NCI-H1092 (cell line): ENCODE measurements at places on chromosomes 5 and 9.
A peak's percentile ranks its signal among the peaks of the same experiment; 100 is the strongest.

DNA sequence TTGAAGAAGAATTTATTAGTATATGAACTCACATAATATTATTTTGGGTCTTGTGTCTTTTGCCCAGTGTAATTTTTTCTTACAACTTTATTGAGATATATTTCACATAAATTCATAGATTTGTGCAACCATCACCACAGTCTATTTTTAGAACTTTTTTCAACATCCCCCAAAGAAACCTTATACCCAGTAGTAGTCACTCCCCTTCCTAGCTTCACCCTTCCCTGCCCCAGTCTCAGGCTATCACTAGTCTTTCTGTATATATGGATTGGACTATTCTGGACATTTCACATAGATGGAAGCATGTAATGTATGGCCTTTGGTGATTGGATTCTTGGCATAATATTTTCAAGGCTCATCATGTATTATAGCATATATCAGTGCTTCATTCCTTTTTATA is 67.8 kb downstream of the MAN2A1 start:
- DNase-seq: no peak

DNA sequence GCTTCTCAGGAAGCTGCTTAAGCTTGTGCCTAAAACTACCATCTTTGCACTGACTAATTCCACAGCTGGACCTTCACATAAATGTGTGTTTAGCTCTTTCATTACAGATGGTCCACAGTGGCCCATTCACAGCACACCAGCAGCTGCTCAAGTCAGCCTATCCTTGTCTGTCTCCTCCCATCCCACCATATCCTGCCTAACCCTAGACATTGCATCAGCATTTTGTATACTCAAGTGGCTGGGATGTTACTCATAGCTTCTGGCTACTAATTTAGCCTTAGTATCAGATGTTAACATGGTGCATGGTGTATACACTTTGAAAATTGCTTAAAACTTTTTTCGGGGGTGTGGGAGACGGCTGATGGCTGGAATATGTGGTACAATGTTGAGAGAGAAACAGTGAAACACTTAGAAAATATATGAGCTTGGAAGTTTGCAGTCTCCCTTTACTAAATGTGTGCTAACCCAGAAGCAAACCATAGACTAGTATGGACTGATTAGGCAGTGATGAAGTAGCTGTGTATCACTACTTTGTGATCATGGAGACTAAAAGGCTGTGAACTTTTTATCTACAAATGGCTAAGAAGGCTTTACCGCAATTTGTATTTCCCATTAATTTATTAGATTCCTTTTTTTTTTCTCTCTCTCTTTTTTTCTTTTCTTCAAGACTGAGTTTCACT is 83.1 kb downstream of the JMY start:
- no peak for DNase-seq

DNA sequence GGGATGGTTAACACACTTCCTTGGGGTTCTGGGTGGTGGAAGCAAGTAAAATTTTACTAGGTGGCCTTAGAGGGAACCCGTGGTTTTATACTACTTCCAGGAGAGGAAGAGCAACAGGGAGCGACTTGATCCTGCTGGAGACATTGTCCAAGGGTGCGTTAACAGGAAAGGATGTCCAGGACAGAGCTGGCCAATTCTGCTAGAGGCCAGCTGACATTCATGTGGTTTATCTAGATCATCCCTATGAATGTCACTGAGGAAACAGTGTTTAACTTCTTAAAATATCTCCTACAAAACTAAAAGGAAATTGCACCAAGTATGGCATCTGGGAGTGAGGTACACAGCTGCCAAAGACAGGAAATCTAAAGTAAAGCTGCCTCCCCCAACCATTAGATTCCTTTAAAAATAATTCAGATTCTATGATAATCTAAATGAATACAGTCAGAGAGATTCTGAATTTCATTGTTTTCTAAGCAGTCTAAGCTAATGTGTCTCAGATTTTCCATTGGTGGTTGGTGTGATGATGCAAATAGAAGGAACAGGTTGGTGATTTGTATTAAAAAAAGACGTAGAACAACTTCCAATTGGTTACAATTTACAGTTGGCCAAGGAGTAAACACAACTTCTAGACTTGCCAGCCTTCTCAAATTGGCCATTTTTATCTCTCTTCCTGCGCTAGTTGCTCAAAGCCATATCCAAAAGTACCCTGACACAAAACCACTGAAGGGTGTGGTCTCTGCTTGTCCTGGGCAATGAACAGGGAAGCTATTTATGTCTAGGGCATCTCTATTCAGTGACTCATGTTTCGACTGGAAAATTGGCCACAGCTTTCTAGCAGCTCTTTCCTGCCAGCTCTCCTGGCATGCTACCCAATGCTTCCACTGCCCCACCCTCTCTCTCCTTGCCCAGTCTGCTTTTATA is 574.7 kb upstream of the MEF2C start:
- DNase-seq: peak; percentile 29

GRCh38 chr9:114908104-114908622 is 22.2 kb downstream of the TNFSF8 start:
- peak; percentile 73 for DNase-seq

- no peak for DNase-seq
These were observed 715.2 kb upstream of the DMAC1 start for GRCh38 chr9:8514760-8515159.

- DNase-seq: no peak
These were observed 200.5 kb downstream of the ARHGEF28 start for GRCh38 chr5:73826301-73827105.

- DNase-seq: peak; percentile 16
These were observed 88.1 kb downstream of the PCSK1 start for GRCh38 chr5:96344678-96345577.

GRCh38 chr9:128226412-128226801 is 23.2 kb downstream of the DNM1 start:
- no peak for DNase-seq

- DNase-seq: no peak
These were observed 492.6 kb downstream of the CTNND2 start for GRCh38 chr5:11411621-11412020.

DNA sequence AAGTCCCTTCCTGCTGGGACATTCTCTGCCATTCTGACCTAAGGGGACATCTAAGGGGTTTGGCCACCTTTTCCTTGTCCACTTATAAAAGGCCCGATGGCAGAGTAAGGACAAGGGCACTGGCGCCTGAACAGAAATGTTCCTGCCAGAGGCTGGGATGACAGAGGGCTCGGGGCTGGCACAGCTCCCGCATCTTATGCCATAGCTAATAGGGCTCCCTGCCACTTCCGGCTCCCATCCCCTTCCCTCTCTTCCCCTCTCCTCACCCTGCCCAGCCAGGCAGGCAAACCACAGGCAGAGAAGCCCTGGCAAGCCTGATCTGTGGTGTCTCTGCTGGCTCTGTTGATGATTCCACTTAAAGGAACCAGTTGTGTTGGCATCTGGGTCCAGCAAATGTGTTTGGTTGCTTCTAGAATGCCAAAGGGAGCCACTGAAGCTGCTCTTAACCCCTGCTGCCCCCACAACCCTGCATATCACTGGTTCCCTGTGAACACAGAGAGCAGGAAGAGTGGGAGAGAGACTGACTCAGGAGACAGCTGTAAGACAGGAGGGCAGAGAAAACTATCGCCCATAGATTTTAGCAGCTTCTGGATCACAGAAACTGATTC is 18.4 kb upstream of the ADRA1B start:
- DNase-seq: no peak

DNA sequence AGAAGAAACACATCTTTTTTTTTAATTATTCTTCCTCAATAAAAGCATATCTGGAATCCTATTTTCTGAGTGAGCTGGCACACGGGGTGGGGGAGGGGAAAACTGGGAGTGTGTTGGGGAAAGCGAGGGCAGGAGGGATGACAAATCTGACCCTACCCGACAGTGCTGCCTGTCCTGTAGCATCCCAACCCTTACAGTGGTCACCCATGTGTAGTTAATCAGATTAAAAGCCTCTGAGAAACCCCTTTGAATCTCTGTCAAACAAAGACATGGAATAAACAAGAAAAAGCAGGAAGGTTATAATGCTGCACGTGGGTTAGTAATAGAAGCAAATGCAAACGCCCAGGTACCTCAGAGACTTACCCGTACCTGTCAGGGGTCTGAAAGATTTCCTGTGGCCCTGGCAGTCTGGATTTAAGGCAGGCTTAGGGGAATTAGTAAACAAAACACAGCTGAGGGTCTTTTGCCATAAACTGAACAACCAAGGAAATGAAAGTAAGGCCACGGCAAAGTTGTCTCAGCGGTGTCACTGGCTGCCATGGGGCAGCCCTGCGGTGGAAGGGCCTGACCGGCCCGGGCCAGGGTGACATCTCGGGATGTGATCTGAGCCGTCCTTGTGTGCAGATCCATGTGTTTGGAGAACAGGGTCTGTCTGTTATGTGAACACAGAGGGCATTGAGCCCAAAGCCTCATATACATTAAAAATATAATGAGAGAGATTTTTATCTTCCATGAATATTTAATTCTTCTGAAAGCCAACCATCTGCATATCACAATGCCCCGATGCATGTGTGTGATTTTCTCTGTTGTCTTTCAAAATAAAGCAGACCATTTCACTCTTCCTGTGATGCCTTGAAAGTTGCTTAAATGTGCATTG is 308.2 kb downstream of the ZNF608 start:
- no peak for DNase-seq

GRCh38 chr9:131125038-131125287 is 423 bp upstream of the NUP214 start:
- DNase-seq: no peak

DNA sequence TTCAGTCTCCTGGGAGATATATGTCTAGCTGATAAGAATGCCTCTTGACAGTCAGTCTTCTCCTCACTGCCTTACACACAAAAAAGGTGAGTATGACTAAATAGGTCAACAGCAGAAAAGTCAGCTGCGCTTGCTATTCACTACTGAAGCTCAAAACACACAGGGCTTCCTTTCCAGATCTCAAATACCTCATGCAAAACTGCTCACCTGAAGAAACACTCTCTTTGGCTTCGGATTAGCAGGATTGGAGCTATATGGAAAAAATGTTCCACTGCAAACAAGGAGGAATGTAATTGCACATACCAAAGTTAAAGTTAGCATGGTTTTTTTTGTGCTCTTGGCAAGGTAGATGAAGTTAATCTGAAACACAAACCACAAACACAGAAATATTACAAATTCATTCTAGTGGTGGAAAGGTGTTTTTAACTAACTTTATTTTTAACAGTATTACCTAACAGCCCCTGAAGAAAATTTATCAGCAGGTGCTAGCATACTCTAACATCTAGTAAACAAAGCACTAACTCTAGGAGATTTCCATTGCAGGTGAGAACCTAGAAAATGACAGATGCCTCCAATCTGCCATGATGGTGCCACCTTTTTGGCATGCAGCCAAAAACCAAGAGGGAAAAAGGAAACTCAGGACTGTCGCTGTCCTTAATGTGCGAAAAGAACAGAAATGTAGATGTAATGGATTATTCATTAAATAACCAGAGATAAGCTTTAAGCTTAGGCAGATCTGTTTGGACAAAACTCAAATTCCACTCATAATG is 31.8 kb downstream of the ERMP1 start:
- no peak for DNase-seq

- no peak for DNase-seq
These were observed 5.4 kb downstream of the ACTL7B start for GRCh38 chr9:108850293-108850897.

- DNase-seq: no peak
These were observed 33.1 kb downstream of the ATP6V0E1 start for GRCh38 chr5:173016598-173017046.

DNA sequence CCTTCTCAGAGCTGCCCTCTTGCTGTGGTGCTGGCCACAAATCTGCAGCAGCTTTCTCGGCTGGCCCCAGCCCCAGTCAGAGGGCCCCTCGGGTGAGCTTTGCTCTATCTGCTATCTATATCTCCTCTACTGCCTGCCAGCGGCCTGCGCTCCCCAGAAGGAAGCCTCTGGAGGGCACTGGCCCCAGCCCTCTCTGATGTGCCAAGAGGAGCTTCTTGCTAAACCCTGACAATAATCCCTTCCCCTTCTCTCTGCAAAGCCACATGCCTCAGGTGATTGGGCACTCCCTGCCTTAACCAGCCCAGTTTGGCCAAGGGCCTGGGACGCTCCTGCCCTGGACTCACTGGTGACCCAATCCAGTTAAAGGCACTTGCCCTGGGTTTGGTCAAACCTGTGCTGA is 42.7 kb downstream of the CAMK2A start:
- no peak for DNase-seq

GRCh38 chr9:81902196-81902595 is 26.0 kb upstream of the SPATA31D4 start:
- DNase-seq: no peak

- no peak for DNase-seq
These were observed 105.9 kb downstream of the DPYSL3 start for GRCh38 chr5:147403651-147404640.

DNA sequence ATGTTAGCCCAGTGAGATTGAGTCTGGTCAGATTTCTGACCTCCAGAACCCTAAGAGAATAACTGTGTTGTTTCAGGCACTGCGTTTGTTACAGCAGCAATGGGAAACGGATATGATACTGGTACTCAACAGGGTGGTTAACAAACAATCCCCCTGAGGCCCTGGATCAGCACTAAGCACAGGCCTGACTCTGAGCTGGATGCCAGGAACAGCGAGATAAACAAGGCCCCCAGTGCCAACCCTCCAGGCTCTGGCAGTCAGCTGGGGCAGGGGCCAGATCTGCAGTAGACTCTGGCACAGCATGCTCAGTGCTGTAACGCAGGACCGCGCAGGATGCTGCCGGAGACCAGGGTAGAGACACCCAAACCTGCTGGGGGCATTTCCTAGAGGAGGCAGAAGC is 22.1 kb downstream of the CPLX2 start:
- peak; percentile 46 for DNase-seq

- DNase-seq: no peak
These were observed 3.5 kb downstream of the RASEF start for GRCh38 chr9:83059417-83059816.

DNA sequence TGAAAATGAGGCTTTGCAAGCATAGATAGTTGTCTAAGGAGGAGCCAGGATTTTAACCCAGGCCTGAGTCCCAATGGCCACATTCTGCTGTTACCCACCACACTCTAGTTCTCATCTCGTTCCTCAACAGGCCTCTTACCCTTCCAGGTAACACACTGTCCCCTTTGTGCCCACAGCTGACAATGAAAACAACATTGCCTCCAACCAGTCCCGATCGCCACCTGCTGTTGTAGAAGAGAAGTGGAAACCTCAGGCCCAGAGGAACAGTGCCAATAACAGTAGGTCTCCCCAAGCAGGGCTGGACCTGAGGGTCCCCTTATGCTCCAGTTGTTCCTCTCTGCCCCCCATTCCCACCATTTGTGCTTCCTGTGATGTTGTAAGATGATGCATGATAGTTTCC is 30.4 kb downstream of the AMBP start:
- DNase-seq: no peak

DNA sequence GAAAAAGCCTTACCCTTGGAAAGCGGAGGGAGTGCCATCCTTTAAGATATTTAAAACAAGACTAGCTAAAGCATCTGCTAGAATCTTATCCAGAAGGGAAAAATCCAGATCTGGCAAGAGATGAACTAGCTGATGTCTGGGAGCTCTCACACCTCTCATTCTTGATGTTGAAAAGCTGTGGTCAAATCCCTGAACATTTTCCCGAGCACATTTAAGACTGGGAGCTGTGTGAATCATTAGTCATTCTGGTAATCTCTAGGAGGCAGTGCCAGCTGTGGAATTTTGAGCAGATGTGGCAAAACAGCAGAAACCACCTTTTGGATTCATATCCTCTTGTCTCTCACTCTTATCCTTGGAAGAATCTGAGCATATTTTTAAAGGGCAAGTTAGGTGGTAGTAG is 218.0 kb downstream of the MAN2A1 start:
- no peak for DNase-seq

GRCh38 chr5:174490728-174491127 is 233.7 kb upstream of the MSX2 start:
- DNase-seq: no peak
